Fibroblast of pulmonary artery (primary cell): ENCODE measurements at places on chromosomes 12 and 14.

- no peak for DNase-seq
These were observed 134.2 kb downstream of the TGFB3 start for GRCh38 chr14:75847584-75847983.

DNA sequence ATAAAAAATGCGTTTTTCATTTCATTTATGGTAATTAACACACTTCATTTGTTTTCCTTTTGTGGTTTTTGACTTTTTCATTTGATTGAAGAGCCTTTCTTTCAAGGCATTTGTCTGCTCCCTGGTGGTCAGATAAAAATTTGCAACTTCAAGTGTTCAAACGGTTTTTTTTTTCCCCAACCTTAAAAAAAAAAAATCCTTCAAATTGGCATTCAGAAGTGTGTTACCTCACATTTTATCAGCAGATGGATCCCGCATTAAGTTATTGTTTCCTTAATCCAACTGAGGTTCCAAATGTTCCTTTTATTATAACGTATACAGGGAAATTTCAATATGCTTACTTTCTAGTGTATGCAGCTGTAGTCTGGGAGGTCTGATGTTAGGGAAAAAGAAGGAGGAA, 47.2 kb downstream of the MYF5 start:
- peak; percentile 77 for DNase-seq

- DNase-seq = no peak
These were observed 295.9 kb downstream of the DIO2 start for GRCh38 chr14:79915406-79915805.

DNA sequence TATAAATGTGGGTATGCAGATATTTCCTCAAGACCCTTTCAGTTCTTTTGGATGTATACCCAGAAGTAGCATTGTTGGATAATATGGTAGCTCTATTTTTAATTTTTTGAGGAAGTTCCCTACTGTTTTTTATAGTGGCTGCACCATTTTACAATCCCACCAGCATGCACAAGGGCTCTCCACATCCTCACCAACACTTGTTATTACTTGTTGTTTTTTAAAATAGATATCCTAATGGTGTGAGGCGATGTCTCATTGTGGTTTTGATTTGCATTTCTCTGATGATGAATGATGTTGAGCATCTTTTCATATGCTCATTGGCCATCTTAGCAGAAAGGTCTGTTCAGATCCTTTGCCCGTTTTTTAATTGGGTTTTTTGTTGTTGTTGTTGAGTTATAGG, 47.1 kb downstream of the DIP2B start:
- DNase-seq = no peak
